ENCODE measurements at places on chromosomes 5 and 9.

DNA sequence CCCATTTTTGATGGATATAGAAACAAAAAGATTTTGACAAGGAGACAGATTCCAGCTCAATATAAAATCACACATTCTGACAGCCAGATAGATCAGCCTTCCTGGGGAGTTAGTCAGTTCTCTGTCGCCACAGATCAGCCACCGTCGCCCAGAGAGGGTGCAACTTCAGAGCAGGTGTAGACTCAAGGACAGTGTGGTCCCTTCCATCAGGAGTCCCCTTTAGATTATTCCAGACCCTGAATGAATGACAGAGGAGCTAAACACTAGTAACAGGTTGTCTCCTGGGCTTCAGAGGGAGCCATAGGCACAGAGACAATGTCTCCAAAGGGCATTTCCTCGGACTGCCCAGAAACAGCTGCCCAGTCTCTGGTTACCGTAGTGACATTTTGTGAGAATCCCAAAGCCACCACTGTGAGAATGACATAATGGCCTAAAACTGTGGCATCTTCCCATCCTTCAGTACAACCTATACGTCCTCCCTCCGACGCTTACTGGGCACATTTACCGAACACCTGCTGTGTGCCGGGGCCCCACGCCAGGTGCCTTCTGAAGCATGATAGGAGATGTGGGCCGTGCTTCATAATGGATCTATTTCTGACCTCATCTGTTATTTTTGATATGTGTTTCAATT is 47.4 kb upstream of the SLC2A8 start:
- no peak for DNase-seq

DNA sequence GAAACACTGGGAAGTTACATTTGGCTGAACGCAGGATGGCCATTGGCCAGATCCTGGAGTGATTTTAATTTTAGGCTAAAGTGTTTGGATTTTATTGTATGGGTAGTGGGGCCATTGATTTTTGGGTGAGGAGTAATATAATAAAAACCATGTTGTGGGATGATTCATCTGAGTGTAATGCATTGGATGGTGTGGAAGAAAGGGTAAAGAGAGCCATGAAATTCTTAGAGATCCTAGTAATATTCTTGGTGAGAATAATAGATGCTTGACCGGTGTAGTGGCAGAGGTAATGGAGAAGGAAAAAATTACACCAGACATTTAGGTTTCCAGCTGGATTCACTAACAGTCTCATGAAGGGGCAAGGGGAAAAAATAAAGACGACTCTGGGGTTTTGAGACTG is 158.1 kb downstream of the NPR3 start:
- DNase-seq = no peak

DNA sequence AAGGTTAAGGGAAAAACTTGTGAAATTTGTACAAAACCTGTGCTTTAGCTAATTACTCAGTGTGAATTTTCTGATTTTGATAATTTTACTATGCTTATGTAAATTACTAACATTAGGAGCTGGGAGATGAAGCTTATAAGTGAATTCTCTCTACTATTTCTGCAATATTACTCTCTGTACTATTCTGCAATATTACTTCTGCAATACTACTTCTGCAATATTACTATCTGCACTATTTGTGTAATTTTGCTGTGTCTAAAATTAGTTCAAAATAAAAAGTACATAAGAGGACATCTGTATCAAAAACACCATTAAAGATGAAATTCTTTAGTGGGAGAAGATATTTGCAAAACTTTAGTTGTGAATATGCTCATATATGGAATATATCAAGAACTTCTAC is 62.9 kb downstream of the C9 start:
- DNase-seq = no peak

DNA sequence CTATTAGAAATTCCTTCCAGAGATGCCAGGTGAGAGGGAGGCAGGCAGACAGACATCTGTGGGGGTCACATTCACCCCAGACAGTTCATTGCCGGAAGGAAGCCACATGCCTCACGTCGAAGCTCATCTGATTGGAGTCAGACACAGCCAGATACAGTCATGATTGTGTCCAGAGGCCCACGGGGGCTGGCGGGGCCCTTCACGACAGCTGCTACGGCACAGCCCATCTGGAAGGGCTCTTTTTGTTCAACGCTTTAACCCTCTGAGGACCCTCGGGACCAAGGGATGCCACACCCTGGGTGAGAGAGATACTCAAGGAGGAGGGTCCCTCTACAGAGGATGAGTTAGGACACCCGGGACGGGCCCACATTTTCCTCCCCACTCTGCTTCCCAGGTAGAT is 31.9 kb upstream of the GABRP start:
- no peak for DNase-seq

DNA sequence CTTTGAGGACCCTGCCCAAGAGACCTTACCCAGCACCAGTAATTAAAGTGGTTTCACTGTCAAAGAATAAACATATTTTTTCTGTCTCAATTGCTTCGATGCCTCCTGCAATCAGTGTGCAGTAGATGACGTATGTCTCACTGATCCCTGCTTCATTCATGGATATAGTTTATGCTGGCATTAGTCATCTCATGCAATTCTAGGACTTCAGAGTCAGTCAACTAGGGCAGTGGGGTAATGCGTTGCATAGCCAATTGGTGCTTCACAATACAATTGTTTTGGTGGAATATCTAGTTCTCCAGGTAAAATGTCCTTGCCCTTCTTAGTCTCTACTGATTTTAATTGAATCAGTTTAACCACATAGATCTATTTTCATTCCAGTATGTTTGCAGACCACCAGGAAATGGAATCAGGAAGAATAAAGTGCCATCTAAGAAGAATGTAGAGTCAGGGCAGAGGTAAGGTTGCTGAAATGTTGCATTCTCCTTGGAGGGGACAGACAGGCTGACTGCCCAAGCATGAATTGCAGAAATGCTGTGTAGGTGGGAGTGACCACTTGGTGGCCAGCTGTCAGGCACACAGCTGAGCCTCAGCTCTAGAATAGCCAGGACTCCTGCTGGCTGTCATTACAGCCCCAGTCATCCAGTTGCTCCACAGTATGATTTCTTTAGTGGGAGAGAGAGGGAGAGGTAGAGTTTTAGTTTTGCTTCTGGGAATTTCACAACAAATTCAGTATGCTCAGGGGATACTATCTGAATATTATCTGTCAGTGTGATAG is 73.5 kb upstream of the MEGF10 start:
- no peak for DNase-seq

- no peak for DNase-seq
Measured at GRCh38 chr5:147360816-147361215, 126.0 kb downstream of the STK32A start.

DNA sequence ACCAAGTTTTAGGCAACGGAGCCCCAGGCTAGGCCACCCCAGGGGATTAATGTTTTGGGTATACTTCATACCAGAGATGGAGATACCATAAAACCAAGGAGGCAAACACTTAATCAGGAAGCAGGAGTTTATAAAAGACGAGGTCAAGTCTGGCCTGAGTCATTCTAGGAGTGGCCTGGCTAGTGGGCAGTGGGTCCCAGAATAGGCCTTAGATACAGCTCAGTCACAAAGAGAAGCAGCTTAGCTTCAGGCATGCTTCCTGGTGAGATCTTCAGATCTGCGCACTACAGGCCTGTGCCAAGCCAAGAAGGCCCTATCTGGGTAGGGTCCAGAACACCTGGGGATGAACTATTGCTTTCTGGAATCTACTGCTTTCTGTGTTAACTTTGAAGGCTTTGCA is 20.6 kb upstream of the NR5A1 start:
- no peak for DNase-seq

DNA sequence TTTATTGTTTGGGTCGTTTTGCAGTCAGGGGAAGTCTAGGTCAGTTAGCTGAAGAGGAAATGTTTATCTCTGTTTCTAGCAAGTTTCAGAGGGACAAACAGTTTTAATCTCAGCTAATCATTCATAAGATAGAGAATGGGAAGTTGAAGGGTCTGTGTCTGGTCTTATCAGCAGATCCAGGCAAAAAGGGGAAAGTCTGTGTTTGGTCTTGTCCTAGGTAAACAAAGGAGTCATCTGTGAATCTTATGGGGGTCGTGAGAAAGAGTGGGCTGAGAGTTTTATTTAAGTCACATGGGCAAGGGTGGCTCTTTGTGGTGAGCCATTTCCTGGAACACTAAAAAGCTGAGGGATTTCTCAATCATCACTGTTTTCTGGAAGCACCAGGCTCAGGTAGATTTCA is 5.6 kb upstream of the SNCAIP start:
- DNase-seq = no peak

DNA sequence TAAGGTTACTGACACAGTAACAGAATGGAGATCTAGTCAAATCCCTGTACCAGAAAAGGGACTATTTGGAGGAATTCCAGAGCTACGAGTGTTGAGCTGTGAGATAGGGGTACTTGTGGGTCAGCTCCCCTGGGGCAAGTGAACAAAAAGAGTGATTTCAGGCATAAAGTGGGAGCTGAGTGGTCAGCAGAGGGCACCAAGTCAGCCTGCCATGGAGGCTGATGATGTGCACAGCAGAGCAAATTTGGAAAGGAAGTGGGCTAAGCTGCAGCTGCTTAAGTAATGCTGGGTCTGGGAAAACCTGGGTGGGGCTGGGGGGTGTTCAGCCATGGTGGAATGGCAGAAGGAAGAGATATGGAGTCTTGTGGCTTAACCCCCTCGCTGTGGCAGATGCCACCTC is 327.9 kb downstream of the NTRK2 start:
- no peak for DNase-seq
